ENCODE measurements at places on chromosomes 3 and 15.

DNA sequence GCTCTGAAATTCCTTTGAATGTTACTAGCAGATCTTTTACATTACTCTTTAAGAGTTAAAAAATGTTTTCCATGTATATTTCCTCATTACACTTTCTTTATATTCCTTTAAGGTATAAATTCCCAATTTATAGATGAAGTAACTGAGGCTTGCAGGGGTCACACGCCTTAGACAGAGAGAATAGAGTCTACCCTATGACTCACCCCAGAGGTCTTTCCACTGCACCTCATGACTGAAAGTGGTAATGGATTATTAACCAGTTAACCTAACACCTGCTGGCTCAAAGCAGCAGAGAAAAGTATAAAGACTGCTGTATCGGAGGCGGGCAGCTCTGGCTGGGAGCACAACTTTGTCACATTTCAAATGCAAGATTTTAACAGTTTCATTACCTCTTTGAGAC is 37.7 kb downstream of the LDHAL6B start:
- DNase-seq, result no peak

DNA sequence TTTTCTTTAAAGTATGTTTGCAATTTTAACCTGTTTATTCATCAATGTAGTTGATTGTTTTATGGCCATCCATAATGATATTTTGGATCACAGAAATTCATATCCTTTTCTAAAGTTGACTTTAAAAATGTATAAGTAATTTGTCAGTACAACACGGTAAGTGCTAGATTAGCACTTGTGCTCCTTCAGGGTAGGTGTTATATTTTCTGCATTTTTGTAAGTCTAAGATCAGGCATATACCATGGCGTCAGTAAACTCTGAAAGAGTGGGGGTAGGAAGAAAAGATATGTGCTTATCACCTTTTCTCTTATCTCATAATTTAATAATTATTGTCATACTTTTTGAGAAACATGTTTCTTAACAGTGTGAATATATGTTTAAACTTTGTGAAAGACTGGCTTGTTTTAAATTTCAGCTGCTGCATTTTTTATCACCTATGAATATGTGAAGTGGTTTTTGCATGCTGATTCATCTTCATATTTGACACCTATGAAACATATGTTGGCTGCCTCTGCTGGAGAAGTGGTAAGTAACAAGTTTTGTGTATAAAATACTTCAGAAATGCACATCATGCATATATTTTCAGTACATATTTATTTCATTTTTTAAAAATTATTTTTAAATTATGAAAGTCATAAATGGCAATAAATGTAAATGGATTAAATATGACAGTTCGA is 22.1 kb downstream of the SLC25A26 start:
- DNase-seq, result no peak

DNA sequence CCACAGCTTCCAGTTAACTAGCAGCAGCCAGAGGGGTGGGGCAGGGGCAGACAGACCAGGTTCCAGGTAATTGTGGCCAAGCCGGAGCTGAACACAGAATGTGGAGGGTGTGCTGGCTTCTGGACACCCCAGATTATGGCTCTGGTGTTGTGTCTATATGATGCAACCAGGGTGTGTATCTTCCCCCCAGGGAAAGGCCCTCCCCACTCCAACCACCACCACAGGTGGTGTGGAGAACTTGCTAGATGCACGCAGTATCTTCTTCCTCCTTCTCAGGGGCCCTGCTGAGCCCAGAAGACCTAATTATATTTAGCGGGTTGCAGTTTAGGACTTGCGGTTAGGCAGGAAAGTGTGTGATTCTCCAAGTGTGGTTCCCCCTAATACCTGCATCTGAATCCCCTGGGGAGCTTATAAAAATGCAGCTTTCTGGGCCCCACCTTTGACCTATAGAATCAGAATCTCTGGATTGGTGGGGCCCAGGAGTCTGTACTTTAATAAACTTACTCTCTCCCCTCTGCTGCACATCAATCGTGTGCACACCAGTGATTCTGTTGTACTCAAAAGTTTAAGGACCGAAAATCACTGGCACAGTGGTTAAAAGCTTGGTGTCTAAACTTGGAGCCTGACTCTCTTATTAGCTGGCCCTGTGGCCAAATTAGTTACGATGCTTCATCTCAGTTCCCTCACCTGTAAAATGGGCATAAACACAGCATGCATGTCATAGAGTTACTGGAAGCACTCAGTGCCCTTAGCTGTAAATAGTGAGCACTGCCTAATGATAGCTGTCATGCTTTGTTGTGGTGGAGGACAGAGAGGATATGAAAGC is 379.1 kb upstream of the PROK2 start:
- peak; percentile 78 for DNase-seq

DNA sequence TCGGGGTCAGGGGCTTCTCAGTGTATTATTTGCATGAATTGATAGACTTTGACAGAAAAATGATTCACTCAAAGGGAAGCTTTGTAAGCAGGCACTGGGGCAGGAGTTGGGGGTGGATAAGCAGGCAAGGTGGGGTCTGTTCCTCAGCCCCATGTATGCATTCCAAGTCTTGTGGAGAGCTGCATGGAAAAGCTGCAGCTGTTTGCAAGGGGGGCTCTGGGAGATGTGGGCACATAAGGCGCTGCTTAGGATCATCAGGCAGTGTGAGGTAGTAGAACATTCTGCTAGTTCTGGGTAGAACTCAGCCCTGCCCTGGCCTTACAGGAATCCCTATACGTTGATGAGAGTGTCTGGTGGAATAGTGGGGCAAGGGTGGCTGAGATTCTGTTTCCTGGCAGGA is 154.2 kb upstream of the LRIG1 start:
- DNase-seq, result no peak

GRCh38 chr3:73739791-73740453 is 115.2 kb upstream of the PDZRN3 start:
- DNase-seq, result no peak

DNA sequence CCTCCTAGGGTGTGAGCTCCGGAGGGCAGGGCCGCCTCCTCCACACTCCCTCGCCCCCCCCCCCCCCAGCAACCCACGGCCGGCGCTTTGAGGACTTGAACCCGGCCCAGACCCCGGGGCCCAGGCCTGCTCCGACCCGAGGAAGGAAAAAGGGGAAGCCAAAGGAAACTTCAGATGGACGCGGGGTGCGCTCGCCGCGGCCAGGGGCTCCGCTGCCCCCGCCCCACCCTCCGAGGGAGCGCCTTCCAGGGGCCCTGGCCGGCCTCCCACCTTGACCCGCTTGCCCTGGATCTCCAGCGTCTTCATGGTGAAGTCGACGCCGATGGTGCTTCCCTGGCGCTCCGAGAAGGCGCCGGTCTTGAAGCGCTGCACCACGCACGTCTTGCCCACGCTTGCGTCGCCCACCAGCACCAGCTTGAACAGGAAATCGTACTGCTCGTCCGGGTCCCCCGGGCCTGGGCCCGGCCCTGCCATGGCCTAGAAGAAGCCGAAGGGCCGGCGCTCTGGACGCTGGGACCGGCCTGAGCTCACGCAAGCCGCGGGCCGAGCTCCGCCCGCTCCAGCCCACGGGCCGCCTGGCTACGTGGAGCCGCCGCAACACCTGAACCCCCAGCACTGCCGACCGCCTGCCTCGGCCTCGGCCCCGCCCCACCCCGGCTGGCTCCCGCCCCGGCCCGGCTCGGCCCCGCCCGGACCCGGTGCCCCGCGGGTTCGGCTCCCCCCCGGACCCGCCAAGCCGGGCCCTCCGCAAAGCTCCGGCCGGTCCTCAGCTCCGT is 400 bp downstream of the RAB43 start:
- peak; percentile 73 for DNase-seq

- DNase-seq, result no peak
Observed at GRCh38 chr3:89180334-89180733, 72.9 kb downstream of the EPHA3 start.

DNA sequence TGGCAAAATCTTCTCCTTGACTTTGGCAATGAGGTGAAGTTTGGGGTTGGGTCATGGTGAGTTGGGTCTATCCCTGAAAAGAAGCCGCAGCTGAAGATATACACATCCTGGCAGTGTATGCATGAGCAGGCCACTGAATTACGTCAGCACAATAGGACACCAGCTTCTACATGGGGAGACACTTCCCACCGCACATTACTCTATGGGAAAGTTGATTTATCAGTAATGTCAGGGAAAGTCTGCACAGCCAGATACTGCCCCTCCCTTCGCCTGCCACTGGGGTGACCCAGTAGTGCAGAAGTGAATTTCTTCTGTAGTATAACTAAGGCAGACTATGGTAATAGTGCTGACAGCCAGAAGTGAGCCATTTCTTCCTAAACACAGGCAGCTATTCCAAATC is 245.0 kb downstream of the NTRK3 start:
- DNase-seq, result no peak
